ENCODE measurements at places on chromosomes 11 and 22. TPM values are rescaled to one million over a fixed set of nuclear protein-coding genes. Genes with fewer than 3 reads are reported as not detected.

PSMC3 gene
- 147 TPM for total RNA-seq

GRCh38 chr11:119999220-119999619 lies 138.7 kb downstream of the TRIM29 start:
- peak; percentile 59 for DNase-seq

DNA sequence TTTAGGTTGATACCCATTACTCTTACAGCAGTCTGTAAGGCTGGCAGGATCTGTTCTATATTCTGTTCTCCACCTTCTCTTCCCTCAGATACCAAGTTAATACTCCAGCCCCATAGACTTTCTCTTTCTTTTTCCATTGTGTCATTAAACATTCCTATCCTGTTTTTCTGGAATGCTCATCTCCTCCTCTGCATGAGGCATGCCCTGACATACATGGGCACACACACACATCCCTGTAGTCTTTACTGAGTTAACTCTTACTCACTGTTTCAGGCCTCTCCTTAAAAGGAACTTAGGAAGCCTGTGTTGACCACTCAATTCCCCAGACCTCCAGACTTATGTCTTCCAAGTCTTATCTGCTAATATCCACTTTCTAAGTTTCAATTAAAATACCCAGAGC lies 476.8 kb downstream of the METTL15 start:
- no peak for DNase-seq

GRCh38 chr11:66020618-66021357 lies 5.5 kb downstream of the CATSPER1 start:
- DNase-seq: no peak

DNA sequence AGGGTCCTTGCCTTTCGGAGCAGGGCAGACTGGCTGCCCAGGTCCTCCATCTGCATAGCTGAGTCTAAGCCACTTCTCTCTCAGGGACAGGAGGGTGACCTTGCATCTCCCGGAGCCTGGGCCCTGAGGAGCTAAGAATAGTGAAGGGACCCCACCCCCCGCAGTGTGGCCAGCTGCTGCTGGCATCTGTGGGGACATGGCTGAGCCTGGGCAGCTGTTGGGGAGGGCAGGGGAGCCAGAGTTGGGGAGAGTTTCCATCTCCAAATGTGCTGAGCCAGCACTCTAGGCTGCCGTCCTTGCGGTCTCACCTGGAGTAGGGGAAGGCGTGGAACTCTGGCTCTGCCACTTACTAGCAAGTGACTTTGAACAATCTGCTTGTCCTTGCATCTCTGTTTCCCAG lies 34.8 kb upstream of the SHISAL1 start:
- DNase-seq: no peak

DNA sequence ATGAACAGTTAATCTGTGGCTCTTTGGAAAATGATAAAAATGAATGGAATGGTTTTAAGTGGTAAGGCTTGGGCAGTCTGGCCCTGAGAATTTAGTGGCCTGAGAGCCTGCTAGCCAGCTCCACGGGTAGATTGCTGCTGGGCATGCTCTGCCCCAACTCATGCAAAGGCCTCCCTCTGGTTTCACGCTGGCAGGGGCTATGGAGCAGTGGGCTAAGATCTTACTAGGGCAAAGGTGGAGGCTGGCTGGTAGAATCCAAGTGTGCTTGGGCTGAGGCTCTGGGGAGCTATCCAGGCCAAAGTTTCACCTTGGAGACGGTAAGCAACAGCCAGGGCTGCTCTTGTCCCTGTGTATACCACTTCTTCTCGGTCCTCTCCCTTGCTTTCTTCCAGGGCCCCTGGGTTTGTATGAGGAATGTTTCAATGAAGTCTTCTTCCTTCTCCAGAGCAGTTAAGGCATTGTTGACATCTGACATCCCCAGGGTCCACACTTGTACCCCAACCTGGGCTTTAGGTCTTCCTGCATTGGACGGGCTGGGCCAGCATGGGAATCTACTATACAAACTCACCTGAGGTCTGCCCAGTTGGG lies 27.4 kb downstream of the UBE2L3 start:
- no peak for DNase-seq

- no peak for DNase-seq
Measured at GRCh38 chr22:35971456-35972119, 57.0 kb downstream of the RBFOX2 start.
